ENCODE measurements at places on chromosomes 13 and 19.

- peak; percentile 82 for DNase-seq
These were observed 10.3 kb downstream of the PLD3 start for GRCh38 chr19:40358773-40359172.

- no peak for DNase-seq
These were observed 101.8 kb upstream of the MBNL2 start for GRCh38 chr13:97120346-97120745.

- DNase-seq, result no peak
These were observed 44.7 kb downstream of the PSPC1 start for GRCh38 chr13:19737844-19738557.

GRCh38 chr19:12676384-12676792, 5.3 kb downstream of the DHPS start:
- peak; percentile 84 for DNase-seq

- peak; percentile 66 for DNase-seq
These were observed 11.5 kb downstream of the S1PR2 start for GRCh38 chr19:10219678-10220077.

GRCh38 chr19:5238700-5239099, 101.9 kb downstream of the PTPRS start:
- no peak for DNase-seq

DNA sequence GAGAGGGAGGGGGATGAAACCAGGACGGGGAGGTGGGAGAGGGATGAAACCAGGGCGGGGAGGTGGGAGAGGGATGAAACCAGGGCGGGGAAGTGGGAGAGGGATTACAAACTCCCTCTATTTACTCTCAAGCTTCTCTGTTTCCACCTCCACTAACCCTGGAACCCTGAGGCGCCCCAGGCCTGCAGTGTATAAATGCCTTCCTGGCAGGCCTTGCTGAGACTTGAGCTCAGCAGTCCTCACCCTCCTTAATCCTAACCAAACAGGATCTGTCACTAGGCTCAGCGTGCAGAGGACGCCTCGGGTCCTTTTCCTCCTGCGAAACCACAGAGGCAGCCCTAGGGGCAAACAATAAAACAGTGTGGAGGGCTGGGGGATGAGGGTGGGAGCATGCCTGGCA, 32.1 kb upstream of the OR1M1 start:
- no peak for DNase-seq

DNA sequence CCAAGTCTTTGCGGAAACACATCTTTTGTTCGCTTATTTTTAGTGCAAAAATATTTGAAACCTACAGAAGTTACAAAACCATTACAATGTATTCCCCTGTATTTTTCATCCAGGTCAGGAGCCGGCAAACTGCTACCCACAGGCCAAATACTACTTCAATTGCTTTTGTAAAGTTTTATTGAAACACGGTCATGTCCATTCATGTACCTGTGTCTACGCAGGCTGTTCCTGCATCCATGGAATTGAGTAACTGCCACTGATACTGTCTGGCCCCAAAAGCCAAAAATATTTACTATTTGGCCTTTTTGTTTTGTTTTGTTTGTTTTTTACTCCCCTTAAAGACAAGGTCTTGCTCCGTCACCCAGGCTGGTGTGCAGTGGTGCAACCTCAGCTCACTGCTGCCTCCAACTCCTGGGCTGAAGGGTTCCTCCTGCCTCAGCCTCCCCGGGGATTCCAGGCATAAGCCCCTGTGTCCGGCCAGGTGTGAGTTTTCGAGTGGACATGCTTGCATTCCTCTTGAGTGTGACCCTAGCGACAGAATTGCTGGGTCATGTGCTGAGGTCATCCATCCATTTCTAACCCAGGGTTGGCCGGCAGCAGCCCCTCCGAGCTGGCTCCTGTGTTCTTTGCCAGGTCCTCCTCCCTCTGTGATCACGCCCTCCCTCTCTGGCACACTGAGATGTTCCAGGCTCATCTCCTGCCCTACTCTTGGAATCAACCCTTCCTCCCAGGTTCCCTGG, 10.9 kb upstream of the S1PR4 start:
- DNase-seq, result no peak

DNA sequence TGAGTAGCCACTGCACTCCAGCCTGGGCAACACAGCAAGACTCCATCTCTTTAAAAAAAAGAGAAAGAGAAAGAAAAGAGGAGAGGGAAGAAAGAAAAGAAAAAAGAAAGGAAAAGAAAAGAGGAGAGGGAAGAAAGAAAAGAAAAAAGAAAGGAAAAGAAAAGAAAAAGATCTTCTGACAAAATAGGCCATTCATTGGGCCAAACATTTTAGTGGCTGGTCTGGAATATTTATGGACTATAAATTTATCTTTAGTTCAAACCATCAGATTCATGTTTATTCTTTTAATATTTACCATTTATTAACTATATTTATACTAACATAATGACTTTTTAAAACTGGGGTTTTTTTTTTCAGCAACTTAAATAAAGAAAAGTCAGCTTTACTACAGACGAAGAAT, 85.6 kb upstream of the KLF5 start:
- no peak for DNase-seq

- no peak for DNase-seq
These were observed 15.9 kb downstream of the NHLRC3 start for GRCh38 chr13:39054112-39054511.

DNA sequence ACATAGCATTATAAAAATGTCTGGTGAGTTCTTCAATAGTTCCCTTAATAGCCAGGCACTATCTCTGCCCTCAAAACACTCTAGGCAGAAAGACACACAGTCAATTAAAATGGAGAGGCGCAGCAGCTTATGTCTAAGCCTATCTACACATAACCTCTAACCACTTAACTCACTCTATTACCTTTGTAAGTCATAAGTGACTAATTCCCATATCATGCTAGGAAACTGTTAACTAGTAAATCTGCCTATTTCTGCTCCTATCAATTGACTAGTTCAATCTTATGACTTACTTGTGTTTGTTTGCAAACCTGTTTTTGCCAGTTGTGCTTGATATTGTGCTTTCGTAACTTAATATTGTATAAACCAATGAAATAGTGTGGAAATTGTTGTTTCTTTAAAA, 3.2 kb downstream of the CCDC122 start:
- no peak for DNase-seq

DNA sequence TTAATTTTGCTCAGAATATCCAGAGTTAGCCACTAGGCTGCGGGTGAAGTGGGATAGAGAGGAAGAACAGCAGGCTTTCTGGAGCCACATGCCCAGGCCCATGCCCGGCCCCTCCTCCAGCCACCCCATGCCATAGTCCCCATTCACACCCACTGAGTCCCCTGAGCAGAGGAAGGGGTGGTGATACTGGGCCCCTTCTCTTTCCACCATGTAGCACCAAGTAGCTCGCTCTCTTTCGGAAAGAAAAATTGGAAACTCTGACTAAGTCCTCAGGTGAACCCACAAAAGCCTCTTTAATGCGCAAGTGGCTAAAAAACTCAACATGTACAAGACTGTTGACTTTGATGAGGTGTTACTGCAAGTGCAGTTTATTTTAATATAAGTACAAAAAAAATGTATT, 76.7 kb upstream of the GPR183 start:
- no peak for DNase-seq
